ENCODE measurements at places on chromosomes 16 and 17.

DNA sequence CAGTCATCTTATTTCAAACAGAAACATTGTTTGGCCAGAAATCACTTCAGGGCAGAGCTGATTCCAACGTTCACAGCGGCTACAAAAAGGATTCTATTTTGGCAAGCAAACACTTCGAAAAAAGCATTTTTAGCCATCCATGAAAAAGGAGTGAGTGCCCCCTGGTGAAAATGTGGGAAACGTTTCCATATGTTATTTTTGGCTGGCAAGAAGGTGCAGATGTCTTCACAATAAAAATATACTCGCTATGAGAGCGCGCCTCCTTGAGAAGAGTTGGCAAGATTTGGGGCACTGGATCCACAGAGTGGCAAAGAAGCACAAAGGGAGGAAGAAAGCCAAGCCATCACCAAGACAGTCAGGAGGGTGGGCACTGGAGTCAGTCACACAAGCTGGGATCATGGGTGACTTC is 191.1 kb downstream of the CHD9NB start:
- no peak for DNase-seq

DNA sequence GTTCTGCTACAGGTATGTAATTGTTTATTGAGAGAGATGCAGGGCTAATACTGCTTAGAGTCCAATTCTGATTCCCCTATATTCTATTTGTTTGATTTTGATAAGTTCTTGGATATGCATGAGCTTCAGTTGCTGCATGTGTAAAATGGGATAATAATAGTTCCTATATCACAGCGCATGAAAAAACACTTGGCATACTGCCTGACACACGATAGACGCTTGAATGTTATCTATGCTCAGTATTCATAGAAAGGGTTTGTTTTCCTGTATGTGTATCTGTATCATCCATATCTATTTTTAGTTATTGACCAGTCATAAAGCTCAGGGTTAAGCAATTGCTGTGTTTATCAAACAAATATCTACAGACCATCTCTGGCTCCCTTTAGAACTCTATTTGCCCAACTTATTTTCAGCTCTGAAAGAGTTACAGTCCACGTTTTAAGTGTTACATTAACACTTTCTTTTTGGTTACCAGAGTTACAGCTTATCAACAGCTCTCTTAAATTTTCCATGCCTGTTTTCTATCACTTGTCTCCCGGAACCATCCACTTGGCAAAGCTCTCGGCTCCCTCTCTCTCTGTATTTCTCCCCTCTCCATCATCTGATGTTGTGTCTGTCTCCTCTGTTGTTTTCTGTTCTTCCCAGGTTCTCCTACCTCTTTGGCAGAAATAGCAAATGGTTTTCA is 334.8 kb downstream of the CBLN1 start:
- no peak for DNase-seq

DNA sequence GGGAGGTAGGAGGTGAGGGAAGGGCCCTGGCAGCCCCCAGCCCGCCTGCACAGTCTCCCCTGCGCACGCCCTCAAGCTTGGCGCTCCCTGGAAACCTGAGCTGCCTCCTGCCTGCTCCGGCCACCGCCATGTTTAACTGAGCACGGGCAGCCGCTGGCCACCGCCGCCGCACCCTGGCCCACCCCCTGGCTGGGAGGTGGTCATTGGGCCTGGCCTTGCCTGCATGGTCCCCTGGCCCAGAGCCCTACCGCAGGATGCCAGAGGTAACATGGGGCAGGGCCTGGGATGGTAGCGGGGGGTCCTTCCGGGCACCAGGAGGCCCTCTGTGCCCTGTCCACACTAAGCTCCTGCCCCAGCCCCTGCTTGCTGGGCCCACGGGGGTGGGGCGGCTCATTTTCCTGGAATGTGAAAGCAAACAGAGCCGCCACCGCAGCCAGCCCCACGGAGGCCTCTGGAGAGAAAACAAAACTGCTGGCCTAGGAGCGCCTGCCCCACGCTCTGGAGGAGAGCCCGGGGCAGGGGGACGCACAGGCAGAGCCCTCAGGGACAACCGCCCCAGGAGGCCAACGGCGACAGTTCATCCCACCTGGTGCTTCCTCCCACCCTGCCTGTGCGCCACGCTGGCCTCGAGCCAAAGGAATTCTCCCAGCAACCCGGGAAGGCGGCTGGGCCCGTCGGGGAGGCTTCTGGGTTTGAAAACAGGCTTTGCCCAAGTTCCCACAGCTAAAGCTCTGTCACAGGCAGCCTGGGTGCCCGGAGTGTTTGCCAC is 8.9 kb downstream of the NHERF2 start:
- peak; percentile 54 for DNase-seq

DNA sequence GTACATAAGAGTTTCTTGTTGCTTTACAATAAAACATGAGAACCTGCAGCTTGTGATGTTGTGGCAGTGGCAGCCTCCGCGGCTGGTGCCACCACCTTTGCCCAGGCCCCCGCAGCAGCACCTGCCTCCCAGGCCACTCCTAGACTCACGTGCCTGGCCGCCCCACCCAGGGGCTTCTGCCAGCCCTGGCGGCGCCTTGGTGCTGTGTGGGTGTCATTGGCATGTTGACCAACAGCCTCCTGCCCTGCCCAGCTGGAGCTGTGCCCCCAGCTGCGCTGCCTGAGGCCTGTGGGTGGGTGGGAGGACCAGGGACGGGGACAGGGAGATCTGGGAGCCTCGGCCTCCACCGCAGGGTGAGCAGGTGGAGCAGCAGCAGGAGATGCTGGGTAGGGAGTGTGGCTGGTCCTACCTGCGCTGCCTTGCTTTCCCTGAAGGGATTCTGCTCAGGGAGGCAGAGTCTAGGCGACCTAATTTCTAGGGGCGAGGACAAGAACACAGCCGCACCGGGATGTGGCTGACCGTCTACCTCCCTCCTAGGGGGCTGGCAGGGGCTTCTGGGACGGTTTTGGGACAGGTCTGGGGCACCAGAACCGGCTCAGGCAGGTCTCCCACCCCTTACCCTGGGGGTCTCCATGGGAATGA is 428 bp upstream of the DNASE1L2 start:
- no peak for DNase-seq

DNA sequence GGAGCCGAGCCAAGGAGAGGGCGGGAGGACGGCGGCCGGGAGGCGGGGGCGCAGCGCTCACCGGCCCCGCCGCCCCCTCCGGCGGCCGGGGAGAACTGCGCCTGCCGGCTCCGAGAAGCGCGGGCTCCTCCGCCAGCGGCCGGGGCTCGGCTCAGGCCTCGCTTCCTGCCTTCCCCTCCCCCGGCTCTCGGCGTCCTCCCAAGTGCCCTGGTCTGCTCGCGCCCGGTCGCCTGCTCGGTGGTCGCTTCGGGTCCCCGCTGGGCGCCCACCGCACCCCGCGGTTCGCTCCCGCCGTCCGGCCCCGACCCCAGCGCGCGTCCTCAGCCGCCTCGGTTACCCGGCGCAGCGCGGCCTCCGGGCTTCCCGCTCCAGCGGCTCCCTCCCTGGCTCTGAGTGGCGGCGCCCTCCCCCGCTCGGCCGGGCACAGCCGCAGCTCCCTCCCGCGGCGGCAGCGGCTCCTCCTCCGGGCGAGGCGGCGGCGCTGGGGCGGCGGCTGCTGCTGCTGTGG is 313 bp downstream of the UBTF start:
- DNase-seq: peak; percentile 31

- no peak for DNase-seq
These were observed 54.1 kb upstream of the FASN start for GRCh38 chr17:82152114-82152513.

- no peak for DNase-seq
These were observed 3.7 kb downstream of the GUCY2D start for GRCh38 chr17:8005967-8006730.

DNA sequence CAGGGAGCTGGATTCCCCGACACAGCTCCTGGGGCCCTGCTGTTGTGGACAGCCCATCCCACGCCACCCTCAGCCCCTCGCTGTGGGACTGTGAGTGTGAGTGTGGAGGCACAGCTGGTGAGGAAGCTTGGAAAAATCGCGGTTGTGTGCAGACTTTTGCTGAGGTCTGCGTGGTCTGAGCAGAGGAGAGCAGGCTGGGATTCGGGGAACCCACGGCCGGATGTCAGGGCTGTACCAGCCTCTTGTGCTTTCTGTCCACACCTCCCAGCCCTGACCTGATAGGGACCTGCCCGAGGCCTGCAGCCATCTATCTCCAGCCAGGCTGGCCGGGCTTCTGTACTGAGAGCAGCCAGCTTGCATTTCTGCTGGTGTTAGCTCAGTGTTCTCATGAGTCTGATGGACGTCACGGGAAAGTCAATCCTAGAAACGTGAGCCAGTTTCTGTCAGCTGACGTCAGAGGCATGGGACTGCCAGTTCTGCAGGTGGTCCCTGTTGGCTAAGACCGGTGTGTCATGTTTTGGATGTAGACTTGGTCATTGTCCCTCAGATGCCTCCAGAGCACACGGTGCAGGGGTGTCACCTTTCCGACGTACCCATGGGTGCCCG is 72.8 kb upstream of the ZNF750 start:
- DNase-seq: no peak

All from astrocyte of the cerebellum (primary cell).